M059J (cell line): ENCODE measurements at places on chromosomes 5 and 9.

- peak; percentile 24 for DNase-seq
Measured at GRCh38 chr5:23314827-23315226, 192.6 kb upstream of the PRDM9 start.

- no peak for DNase-seq
Measured at GRCh38 chr5:16140417-16140816, 39.2 kb downstream of the MARCHF11 start.

DNA sequence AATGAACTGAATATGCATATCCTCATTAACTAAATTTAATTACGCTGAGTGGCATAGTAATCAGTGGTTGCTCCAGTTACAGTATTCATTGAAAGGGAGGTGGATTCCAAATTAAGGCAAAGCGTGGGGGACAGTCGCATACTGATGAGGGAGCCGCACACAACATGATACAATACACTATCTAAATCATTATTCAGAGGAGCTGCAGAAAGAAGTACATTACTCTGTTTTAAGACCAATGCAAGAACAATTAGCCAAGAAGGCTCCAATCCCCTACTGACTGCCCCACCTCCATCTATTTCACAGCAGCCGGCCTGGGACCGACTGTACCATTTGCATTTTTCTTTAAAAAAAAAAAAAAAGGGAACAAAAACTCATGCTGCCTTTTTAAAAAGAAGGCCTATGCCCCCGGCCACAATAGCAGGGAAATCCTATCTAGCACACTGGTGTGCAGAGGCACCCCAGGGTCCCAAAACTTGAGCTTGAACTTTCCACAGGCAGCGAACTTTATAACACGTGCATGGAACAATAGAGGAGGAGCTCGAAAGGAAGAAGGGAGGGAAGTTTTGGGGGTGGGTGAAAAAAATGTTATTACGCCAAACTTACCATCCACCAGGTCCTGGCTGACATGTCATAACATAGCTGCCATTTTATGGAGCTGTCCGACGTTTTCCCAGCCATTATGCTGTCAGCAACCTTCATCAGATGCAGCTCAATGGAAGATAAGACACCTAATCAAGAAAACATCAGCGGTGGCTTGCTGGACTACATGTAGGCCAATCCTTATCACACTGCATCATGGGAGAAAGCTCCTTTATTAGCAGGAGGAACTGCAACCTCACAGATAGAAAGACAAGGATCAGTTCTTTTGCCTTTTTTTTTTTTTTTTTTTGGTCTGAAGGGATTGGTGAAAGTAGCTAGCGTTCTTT lies 161.6 kb downstream of the ZDHHC21 start:
- no peak for DNase-seq

DNA sequence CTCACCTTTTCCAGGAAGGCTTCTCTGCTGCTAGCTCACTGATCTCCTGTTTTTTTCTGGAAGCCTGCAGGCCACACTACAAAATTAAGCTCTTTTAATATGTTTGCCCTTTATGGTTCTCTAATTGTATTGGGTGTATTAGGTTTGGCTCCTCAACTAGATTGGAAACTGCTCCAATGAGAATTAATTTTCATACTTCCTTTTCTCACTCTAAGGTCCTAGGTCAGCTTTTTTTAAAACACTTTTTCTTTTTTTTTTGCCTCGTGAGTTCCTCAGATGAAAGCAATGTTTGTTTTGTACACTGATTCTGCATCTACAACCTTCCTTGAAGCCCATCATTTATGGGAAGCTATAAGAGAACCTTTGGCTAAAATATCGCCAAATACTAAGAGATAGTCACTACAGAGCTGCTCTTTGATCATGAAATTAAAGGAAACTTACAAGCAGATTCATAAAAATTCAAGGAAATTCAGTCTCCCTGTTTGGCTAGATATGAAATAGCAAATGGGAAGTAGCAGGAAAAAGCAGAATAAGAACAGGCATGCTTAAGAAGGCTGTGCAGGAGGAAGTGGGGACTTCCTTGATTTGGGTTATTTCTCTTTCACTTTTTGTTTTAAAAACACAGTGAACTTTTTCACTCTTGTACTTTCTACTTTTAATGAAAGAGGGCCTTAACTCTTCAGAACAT lies 55.2 kb upstream of the FYB1 start:
- DNase-seq: peak; percentile 31

DNA sequence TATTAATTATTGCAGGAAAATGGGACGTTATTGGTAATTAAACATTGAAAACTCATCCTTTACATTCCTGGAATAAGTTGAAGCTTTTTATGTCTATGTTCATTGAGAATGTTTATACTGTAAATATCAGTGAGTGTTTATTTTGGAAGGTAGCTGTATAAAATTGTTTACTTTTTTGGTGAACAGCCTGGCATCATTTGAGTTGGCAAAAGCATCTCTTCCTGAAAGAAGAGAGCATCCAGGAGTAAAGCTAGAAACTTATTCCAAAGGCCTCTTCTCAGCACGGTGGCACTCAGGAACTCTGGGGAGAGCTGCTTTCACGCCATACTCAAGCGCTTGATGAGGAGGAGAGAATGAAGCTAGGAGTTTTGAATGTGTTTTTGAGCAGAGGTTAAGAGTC lies 79.9 kb downstream of the GAPVD1 start:
- DNase-seq: no peak

DNA sequence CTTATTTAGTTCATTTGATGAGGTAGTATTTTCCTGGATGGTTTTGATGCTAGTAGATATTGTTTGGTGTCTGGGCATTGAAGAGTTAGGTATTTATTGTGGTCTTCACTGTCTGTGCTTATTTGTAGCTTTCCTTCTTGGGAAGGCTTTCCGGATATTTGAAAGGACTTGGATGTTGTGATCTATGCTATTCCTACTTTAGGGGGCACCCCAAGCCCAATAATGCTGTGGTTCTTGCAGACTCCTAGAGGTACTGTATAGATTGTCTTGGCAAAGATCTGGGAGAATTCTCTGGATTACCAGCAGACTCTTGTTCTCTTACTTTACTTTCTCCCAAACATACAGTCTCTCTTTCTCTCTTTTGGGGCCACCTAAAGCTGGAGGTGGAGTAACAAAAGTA lies 315.7 kb downstream of the MAT2B start:
- DNase-seq: no peak

DNA sequence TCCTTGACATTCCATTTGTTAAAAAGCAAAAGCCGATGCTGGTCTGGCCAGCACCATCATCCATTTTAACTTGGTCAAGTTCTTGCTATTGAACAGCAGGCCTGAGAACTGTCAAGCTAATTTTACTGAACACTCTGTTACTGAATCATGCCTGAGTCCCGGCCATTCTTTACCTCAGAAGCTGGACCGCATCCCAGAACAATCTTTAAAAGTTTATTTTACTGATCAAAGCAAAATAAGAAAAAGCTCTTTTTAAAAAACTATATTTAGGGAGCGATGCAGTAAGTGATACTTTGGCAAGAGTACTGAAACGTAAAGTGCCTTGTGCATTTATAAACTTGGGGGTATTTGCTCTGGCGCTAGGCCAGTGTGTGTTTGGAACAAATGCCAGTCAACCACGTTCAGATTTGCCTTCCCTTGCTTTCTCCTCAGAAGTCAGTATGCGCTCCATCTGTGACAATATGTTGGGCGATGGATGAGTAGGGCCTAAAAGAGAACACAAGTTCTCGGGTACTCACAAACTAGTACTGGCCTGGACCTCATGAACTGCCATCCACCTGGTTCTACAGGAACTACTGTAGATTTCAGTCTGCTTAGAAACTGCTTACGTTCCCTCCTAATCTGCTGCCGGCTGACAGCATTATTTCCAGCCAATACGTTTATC lies 161.9 kb downstream of the MAPKAP1 start:
- DNase-seq: peak; percentile 80

- DNase-seq: no peak
Measured at GRCh38 chr9:92345582-92345981, 19.8 kb downstream of the CENPP start.

DNA sequence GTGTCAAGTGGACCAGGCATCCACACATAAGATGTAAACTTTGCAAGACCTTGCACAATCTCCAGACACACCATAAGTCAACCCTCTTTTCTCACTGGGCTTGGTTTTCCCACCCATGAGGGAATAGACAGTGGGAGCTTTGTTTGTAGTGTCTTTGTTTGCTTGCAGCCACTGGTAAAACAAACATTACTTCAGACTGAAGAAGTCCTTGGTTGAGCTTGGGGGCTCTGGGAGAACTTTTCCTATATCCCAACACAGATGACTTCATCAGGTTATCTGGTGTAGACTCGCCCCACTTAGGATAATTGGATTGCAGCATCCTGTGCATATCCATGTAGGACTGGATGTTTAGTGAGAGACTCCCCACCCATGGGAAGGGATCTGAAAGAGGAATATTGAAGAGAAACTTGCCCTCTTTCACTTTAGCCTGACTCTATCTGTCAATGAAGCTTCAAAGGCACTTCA lies 11.5 kb upstream of the ADGRV1 start:
- no peak for DNase-seq

- peak; percentile 95 for DNase-seq
Measured at GRCh38 chr5:159826351-159827214, 89.7 kb upstream of the ADRA1B start.

- no peak for DNase-seq
Measured at GRCh38 chr5:142860270-142860669, 90.1 kb downstream of the ARHGAP26 start.

DNA sequence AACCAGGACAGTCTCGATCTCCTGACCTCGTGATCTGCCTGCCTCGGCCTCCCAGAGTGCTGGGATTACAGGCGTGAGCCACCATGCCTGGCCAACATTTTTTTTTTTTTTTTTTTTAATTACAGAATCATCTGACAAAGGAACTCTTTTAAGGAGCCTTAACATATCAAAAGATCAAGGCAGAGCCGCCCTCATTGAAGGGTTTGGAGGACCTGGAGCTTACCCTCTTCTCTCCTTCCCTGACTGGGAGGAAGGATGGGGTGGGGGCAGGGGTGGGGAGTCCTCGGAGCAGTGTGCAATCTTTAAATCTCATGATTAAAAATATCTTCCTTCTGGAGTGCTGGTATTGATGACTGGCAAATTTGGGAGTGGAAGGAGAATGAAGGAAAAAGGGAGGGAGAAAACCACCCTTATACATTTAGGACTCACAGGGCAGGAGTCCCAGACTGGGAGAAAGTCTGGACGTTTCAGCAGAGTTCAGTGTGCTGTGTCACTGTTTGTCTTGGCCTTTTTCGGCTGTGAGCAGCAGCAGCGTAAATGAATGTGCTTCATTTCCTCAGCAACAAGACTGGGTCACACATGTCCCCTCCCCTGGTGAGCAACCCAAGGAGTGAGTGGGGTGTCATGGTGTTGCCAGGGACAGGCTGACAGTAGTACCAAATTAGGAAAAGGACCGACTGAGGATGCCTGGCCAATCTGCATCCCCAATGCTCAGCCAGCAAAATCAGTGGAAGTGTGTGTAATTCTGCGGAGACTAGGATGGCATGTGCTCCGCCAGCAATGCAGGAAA lies 115.3 kb upstream of the BNC2 start:
- peak; percentile 5 for DNase-seq

DNA sequence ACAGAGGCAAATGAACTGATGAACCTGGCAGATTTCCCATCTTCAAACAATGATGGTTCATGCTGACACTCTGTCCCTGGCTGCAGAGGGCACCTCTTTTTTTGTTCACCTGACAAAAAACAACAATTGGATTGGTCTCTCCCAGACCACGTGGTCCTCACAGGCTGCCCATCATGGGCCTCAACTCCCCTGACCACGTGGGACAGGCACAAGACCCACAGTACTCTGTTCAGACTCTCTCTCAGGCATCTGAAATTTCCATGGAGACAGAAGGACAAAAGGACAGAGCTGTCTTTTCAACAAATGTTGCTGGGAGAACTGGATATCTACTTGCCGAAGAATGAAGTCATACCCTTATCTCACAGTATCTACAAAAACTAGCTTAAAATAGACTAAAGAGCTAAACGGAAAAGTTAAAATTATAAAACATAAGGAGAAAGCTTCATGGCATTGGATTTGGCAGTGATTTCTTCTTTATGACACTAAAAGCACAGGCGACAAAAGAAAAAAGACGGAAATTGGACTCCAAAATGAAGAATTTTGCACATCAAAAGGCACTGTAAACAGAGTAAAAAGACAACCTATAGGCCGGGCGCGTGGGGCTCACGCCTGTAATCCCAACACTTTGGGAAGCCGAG lies 12.2 kb upstream of the DRD1 start:
- DNase-seq: no peak

DNA sequence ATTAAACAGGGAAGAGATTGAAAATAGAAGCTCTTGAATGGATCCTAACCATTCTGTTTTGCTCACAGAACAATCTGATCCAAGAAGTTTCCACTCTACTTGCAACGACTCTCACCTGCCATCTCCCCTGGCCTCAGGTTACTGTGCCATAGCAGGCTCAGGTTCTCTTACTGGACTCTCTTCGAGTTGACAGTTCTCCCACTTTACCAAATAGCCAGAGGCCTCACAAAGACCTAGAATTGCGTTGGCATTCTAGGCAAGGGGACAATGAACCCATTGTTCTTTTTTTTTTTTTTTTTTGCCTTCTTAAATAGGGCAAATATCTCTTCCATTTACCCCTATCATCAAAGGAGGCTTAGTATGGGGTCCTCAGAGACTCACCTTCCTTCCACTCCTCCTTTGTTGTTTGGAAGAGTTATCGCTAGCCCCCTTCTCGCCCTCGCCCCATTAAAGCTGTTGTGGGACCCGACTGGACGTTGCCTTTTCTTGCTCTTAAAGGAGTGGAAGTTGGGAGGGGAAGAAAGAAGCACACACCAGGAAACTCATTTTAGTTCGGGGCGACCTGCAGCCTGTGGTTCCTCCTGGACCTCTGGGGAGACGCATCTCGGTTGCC lies 688 bp upstream of the PLPPR1 start:
- no peak for DNase-seq

DNA sequence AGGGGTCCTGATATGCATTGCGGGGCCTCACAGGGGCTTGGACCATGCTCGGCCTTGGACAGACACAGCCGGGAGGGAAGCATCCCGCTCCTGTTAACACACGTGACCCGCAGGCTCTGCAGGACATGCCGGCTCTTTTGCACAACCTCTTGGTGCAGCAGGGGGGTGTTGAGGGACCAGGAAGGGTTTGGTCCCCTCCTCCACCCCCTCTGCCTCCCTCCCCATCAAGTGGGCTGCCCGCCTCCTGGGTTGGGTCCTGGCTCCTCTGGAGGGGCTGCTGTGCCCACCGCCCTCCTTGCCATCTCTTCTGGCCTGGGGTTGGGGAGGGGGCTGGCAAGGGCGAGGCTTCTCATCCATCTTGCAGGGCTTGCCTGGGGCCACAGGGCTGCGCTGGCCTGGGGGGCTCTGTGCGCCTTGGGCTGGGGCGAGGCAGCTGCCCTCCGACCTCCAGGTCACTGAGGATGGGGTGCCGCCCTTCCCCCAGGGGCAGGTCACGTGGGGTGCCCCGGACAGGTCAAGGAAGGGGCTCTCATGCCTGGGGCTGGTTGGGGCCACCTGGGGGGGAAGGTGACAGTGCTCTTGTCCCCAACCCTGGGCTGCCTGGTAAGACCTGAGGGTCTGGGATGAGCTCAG lies 16.8 kb upstream of the SLC9A3 start:
- DNase-seq: no peak

DNA sequence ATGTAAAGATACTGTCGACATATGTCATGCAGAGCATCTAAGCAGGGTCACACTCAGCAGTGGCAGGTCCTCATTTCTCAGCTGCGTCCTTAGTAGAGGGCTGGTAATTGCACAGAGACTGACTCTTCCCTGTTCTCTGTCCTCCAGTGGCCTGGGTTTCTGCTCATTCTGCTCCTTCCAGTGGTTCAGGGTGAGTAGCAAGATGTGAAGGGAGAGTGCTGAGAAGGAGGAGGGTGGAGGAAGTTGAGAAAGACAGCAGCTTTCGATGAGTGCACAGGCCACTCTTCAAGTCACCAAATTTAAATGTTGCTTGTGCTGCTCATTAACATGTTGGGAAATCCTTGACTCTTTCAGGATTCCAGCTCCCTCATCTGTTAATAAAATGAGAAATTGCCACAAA lies 203.9 kb downstream of the FBXL7 start:
- DNase-seq: no peak
